ENCODE measurements at places on chromosomes 13 and 19.

GRCh38 chr13:63288576-63288975 is 1872.9 kb upstream of the PCDH20 start:
- DNase-seq: no peak

DNA sequence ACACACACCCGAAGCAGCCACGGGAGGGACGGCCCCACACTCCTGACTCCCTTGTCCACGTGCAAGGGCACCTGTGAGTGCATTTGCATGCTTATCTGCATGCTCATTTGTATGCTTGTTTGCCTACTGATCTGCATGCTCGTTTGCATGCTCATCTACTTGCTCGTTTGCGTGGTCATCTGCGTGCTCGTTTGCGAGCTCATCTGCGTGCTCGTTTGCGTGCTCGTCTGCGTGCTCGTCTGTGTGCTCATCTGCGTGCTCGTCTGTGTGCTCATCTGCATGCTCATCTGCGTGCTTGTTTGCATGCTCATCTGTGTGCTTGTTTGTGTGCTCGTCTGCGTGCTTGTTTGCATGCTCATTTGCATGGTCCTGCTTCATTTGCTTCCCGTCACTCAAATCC is 23.8 kb downstream of the SHC2 start:
- no peak for DNase-seq

DNA sequence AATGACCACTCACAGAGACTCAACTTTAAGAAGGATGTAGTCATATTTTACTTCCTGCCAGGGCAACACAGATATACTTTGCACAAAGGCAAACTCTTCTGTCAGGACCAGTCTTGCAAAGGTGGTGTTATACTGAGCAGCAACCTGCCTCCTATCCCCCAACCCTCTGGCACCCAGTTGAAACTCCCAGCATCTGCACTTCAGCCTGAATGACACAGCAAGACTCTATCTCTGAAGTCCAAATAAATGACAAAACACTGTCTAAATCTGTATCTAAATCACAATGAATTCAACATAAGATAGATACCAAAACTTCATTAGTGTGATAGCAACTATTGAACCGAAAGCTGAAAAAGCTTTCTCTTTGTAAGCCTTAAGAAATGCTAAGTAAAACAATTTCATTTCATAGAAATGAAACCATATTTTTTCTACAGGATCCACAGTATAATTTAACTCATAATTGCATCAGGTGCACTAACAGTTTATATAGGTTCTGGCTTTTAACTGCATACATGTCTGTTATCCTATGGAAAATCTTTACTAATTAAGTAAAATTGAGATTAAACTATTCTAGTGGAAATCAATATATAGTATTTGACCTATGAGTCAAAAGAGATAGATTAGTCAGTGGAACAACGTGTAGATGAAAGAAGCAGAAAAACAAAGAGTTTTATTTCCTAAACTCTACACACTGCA is 163.7 kb downstream of the TBC1D4 start:
- peak; percentile 69 for DNase-seq

- peak; percentile 3 for DNase-seq
Observed at GRCh38 chr13:35549481-35549880, 73.0 kb upstream of the MAB21L1 start.

DNA sequence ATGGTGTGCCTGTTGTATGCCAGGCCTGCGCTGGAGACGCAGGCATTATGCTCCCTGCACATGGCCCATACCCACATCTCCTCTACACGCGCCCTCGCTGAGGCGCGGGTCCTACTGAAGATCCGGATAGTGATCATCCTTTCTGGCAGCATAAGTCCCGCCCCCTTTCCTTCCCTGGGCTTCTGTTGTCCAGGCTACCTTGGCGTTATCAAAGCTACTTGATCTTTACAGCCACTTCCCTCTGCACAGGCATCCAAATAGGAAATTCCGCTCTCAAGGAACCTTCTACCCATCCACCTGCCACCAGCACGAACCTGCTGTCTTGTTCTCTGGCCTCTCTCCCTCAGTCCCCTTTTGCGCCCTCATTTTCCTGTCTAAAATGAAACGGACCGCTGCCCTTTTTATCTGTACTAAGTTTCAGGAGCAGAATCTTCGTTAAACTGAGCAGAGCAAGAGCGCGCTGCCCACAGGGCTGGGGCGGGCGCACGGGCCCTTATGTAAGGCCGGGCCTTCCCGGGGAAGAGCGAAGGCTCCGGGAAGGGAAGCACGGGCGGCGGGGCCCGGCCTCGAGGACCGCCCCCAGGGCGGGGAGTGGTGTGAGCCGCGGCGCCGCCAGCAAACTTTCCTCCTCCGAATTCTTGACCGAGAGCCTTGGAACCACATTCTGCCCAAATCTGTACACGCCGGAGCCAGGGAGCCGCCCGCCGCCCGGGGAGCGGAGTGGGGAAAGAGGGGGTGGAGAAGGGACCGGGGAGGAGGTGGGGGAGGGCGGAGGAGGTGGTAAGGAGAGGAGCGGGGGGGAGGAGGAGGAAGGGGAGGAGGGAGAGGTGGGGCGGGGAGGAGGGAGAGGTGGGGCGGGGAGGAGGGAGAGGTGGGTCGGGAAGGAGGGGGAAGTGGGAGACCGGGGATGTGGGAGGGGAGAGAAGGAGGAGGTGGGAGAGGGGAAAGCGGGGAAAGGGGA is 920 bp upstream of the UBE2L5 start:
- DNase-seq: peak; percentile 52

DNA sequence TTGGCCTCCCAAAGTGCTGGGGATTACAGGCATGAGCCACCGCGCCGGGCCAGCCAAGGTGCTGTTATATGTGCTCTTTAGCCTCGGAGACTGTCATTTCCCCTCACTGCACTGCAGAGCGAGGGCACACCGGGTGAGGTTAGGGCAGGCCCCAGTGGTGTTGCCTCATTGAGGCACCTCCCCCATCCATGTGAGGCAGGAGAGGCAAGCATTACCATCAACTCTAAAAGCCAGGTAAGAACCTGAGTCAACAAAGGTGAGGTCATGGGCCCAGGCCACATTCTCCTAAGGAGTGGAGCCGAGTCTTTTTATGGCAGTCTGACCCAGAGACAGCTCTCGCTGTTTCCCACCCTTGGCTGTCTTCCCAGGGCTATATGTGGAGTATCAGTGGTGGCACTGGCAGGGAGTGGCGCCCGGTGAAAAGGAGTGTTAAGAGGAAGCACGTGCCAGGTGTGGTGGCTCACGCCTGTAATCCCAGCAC is 10.9 kb downstream of the B3GNT8 start:
- DNase-seq: no peak

- DNase-seq: peak; percentile 74
Observed at GRCh38 chr13:99351772-99352171, 44.6 kb upstream of the GPR183 start.

Data from activated CD4-positive, alpha-beta T cell treated with anti-CD3 and anti-CD28 coated beads, Interleukin-2, Interleukin-6, amounts not matched to agents 100 ng/mL and 50 ng/mL, durations not matched to agents 16 hours and 8 hours (primary cell).